ENCODE measurements at places on chromosomes 2 and 18.

GRCh38 chr2:240133401-240133800 lies 2.7 kb downstream of the COPS9 start:
- no peak for DNase-seq

DNA sequence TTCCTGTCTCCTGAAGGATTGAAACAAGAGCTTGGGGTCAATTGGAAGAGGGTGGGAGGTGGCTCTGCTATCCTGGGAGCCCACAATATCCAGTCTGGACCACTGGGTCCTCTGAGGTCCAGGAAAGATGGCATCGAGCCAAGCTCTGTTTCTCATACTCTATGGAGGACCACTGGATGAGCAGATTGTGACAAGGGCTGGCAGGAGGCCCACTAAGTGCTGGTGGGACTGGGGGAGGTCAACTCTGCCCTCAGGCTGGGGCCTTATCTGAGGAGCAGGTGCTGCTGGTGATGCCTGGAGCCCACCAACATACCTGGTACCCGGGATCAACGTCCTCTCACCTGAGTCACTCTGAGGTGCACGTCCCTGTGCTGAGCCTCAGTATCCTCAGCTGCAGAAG lies 142.4 kb downstream of the NDUFA10 start:
- DNase-seq: no peak

- DNase-seq: peak; percentile 93
Observed at GRCh38 chr2:217890445-217890844, 112.3 kb downstream of the TNS1 start.

DNA sequence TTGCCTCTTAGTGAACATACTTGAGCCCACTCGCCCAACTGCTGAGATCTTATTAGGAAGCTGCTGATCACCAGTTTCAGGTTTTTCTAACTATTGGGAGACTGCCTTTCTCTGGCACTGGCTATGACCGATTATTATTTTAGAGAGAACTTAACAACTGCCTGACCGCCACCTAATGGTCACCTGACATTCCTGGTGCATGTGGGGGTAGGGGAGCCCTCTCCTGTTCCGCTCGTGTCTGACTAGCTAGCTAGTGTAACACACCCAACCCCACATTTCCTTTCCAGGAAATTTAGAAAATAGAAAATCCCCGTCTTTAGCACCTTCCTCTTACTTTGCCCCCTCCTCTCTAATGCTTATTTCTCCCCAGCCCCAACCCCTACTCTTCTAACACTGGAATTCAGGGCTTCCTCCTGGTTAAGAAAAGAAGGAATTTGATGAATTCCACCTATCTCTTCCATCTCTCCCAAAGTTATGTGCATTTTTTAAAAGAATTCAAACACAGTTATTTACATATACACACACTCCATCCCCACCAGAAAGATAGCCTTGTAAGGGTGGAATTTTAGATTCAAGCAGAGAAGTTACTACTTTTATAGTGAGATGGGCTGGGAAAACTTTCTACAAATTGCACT lies 19.4 kb upstream of the DNER start:
- DNase-seq: no peak

DNA sequence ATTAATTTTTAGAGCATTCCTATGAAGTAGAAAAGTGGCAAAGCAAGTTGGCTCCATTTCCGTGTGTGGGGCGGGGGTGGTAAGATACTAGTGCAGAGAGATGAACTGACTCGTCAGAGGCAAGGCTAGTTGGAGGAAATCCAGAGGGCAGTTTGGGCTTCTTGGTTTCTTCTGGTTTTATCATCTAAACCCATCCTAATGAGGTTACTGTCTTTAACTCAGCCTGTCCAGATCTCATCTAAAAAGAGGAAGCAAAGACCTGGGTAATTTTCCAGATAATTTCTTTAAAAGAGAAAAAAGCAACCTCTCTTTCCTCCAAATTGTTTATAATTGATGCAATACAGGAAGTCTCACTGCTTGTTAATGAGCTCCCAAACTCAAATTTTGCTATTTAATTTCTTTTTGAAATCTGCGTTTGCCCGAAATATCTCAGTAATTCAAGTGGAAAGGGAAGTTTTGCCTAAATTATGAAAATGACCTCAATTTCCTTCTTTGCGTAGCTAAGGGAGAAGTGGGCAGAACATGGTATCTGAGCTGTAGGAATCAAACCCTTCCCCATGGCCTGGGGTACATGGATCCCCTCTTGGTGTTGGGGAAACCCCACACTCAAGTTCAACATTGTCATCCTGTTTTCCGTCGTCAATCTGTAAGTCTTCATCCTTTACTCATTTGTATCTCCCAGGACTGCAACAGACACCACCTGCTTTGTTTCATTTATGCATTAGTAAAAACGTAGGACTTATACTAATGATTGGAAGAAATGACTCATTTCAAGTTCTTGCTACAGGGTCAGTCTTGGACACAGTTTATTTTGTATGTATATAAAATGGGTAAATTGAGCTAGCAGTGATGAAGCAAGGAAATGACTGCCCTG lies 89.1 kb upstream of the KLF7 start:
- DNase-seq: peak; percentile 73

GRCh38 chr18:10660179-10660884 lies 134.5 kb downstream of the NAPG start:
- peak; percentile 61 for DNase-seq

- no peak for DNase-seq
Observed at GRCh38 chr2:185578322-185578721, 160.3 kb upstream of the FSIP2 start.

DNA sequence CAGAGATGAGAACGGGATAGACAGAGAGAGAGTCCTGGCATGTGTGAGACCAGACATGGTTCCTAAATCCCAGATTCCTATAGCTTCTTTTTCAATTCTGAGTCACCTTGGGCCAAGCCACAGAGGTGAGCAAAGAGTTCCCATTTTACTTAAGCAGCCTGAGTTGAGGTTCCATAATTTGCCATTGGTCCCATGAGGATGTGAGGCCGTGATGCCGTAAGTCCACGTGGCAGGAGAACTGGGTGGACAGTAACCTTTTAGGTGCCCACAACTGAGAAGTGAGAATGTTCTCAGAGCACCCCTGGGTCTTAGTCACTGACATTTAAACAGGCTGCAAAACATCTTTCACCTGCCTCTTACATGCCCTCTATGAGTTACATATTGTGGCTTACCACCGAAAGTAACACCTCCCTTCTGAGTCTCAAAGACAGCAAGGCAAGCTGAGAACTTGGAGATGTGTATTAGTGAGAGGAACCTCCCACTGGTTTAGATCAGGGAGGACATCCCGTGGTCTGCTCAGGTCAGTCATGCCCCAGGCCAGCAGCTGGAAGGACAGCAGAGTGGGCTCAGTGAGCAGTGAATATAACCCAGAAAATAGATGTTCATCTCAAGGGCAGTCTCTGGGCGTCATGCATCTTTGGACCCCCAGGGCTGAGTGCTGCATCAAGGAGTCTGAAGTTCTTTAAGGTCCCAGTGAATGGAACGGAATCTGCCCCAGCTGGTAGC lies 127.9 kb upstream of the LGALSL start:
- no peak for DNase-seq

DNA sequence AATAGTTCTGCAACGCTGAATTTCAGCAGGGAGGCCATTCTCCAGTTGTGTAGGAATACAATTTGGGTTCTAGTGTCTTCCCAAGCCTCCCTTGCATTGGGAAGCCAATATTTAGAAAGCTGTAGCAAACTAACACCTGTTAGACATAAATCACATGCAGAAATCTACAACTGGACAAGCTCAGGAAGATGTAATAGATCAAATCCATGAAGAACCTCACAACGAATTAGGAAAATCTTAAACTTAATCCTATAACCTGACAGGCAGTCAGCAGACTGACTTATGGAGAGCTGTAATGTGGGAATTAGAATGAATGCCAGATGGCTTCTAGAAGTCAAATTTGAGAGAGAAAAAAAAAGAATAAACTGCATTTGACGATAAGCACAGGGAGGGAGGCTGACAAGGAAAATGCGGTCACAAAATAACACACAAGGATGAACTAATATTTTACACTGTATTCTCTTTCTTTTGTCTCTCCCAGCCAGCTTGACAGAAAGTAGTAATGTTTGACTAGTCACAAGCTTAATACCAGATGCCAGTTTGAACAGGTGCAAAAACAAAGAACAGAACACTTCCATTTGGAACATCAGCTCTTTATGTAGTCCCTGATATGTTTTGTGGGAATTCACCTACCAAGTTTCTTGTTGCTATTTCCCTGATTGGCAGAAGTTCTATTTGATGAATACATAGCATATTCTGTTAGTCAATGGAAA lies 50.8 kb upstream of the FANCL start:
- DNase-seq: no peak

- no peak for DNase-seq
Observed at GRCh38 chr2:67221266-67221665, 175.9 kb upstream of the ETAA1 start.

GRCh38 chr18:22475426-22476100 lies 57.8 kb upstream of the CTAGE1 start:
- no peak for DNase-seq

DNA sequence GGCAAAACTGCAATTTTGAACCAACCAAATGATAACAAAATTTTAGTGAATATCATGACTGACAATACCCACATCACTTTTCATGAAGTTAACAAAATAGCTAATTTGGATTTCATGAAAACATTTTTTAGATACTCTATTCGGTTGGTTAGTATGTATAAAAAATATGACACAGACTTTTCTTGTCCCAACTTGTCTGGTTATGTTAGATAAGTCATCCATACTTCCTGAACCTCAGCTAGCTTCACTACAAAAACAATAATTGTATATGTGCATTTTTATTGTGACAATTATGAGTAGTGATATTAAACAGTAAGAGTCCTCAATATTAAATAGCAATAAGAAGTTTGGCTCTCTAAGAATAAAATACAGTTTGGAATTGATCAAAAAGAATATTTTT lies 408.1 kb upstream of the DSEL start:
- DNase-seq: no peak

DNA sequence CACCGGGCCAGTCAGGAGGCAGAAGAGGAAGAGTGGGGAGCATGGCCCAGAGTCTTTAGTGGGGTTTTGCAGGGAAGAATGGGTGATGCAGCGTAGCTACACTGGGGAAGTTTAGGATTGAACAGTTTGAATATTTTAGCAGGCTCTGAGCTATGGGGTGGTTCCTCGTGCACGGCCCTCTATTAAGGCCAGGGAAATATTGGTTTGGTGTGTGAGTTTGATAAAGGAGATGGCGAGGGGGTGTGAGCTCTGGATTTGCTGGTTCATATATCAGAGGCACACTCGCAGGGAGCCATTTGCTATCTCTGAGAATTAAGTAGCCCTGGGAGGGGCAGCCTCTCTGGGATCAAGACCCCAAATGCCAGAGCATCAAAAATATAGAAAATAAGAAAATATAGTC lies 50.1 kb downstream of the BOLA3 start:
- no peak for DNase-seq

DNA sequence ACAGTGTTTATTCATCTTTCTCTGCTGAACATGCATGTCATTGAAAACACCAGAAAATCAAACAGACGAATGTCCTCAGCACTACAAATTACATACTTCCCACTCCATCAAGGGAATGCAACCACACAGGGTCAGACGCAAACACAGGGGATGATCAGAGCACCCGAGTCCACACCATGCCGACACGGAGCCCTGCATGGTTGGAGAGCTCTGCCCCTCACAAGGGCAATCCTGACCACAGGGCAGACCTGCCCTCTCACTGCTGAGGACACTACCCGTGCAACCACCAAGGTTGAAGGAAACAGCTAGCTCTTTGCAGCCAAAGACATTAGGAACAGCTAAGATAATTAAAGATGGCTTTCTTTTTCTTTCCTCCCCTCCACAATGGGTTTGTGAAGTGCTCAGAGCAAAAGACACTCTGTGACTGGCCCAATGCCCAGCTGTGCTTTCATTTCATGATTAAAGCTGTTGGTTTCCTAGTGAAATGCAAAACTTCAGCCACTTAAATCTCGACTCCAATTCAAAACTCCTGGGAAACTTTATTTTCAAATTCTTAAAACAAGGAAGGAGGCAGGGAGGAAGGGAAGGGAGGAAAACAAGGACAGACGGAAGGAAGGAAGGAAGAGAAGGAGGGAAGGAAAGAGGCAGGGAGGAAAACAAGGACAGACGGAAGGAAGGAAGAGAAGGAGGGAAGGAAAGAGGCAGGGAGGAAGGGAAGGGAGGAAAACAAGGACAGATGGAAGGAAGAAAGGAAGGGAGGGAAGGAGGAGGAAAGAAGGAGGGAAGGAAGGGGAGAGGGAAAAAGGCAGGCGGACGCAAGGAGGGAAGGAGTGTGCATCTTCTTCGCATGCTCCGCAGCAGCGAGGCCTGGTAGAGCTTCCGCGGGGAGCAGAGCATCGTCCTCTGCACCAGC lies 65.8 kb downstream of the NDUFA10 start:
- DNase-seq: peak; percentile 37

GRCh38 chr2:132438691-132439090 lies 22.1 kb downstream of the GPR39 start:
- DNase-seq: peak; percentile 98

- DNase-seq: no peak
Observed at GRCh38 chr2:171895786-171896185, 1.7 kb upstream of the SLC25A12 start.

GRCh38 chr2:52312486-52312885 lies 1280.6 kb upstream of the NRXN1 start:
- DNase-seq: no peak

- DNase-seq: no peak
Observed at GRCh38 chr18:10003866-10004265, 90.0 kb downstream of the VAPA start.

- no peak for DNase-seq
Observed at GRCh38 chr18:63544017-63544416, 1.8 kb downstream of the SERPINB12 start.

DNA sequence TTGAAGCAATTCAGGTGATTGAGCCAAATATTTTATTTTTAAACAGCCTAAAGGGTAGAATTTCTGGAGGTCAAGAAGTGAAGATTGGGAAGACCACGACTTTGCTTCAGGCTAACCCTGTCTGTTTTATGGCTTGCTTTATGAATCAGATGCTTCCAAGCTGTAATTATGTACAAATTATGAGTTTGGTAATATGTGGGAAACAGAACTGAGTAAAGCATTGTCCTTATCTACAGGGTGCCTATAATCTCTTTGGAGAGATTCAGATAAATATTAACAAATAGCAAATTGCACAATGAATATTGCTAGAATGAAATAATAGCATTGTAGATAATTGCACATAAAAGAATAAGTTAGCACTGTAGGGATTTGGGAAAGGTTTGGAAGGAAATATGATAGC lies 539.4 kb upstream of the CDH2 start:
- no peak for DNase-seq

All from cardiac fibroblast (primary cell).